ENCODE measurements at places on chromosomes 1 and 21.
A peak's percentile ranks its signal among the peaks of the same experiment; 100 is the strongest.

DNA sequence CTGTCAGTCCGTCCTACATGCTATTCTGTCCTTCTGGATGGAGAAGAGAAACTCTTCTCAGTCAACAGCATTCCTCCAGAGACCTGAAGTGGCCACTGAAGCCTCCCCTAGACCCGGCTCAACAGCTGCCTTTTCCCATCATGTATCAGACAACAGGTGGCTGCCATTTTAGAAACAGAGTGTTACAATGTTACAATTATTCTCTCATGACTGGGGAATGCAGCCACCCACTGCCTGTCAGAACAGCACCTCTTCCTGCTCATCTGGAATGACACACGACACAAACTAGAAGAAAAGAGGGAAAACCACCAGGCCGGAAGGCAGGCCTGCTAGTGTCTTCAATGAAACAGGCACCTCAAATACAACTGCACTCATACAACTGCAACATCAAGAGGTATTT, 105.3 kb downstream of the PGBD5 start:
- no peak for DNase-seq

DNA sequence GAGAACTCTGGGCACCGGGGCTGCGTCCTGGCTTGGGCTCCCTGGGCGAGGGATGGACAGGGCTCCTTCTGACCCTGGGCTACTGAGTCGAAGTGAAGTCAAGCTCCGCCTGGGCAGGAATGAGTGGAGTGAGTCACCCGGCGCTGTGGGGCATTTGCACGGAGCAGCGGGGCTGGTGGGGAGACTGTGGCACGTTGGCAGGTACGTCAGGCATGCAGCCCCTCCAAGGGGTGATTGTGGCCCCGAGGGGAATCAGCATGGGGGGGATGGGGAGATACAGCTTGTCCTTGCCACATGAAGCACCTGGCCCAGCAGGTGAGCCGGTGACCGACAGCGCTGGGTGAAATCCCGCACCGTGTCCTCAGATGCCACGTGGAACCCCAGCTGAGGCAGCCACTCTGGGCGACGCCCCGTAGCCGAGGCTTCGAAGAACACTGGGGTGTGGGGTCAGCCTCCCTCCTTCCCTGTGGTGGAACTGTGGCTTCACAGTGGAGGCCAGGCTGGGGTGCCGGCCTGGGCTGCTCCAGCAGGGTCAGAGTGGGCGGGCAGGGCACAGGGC, 62.3 kb downstream of the COL18A1 start:
- no peak for DNase-seq

DNA sequence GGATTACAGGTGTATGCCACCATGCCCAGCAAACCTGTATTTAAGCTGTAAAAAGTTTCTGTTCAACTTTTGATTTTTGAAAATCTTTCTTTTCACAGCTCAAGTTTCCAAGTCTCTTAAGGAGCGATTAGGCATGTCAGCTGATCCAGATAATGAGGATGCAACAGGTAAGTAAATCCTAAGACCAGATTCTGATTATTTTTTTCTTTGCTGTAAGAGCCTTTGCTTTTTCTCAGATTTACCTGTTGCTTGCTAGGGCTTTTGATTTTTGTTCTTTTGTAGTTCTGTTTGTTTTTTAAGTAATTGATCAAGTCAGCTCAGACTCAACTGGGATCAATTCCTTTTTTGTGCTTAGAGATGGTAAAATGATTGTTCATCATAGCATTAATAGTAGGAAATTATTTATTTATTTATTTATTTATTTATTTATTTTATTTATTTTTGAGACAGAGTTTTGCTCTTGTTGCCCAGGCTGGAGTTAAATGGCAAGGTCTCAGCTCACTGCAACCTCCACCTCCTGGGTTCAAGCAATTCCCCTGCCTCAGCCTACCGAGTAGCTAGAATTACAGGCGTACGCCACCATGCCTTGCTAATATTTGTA, 21.1 kb upstream of the SNRPE start:
- no peak for DNase-seq

DNA sequence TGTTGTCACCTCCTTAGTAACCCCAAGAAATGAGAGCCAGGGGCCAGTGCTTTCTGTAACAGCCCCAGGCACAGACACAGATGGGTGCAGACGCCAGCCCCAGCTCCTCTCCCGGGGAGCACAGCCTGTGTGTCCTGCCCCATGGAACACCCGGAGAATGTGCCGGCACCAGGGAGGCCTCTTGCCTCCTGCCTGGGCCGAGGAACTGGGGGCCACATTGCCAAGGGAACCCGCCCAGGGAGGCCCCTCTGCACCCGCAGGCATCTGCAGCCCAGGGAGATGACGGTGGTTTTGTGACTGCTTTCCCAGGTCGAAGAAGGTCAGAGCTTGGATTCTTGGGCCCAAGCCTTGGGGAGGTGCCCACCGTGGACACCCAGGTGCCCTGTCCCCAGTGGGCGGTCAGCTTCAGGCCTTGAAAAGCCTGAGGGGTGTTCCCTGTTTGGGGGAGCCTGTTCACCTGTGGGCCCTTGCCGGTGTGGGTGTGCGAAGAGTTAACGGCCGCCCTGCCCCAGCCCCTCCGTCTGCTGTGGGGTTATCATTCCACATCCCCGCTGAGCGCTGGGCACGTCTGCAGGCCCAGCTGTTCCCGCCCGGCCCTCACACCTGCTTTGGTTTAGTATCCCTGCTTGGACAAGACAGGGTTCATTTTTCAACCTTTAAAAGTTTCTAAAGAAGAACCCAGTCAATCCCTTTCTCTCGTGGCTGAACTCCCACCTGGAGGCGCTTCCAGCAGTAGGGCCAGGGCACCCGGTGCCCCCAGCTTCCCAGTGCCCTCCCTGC, 62.5 kb downstream of the MORN1 start:
- no peak for DNase-seq

- DNase-seq: no peak
Observed at GRCh38 chr1:26923711-26924110, 2.2 kb downstream of the NUDC start.

DNA sequence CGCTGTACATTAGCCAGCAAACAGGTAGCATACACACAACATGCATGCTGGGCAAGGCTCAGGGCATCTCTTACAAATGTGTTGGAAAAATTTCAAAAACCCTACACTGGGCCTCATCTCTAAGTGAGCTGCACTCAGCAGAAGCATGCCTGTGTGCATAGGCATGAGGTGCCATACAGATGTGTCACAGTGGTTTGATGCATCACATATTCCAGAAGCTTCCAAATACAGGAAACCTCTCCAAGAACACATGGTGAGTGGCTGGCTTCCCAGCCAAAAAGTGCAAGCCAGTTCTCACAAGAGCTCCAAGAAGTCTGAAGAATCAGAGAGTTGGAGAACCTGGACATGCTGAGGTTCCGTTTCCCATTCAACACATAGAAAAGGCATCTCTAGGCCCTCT, 58.3 kb downstream of the CD46 start:
- no peak for DNase-seq

GRCh38 chr21:31187499-31187898, 149.2 kb upstream of the KRTAP19-8 start:
- DNase-seq: no peak

- DNase-seq: no peak
Observed at GRCh38 chr1:22760455-22760854, 49.8 kb downstream of the EPHB2 start.

DNA sequence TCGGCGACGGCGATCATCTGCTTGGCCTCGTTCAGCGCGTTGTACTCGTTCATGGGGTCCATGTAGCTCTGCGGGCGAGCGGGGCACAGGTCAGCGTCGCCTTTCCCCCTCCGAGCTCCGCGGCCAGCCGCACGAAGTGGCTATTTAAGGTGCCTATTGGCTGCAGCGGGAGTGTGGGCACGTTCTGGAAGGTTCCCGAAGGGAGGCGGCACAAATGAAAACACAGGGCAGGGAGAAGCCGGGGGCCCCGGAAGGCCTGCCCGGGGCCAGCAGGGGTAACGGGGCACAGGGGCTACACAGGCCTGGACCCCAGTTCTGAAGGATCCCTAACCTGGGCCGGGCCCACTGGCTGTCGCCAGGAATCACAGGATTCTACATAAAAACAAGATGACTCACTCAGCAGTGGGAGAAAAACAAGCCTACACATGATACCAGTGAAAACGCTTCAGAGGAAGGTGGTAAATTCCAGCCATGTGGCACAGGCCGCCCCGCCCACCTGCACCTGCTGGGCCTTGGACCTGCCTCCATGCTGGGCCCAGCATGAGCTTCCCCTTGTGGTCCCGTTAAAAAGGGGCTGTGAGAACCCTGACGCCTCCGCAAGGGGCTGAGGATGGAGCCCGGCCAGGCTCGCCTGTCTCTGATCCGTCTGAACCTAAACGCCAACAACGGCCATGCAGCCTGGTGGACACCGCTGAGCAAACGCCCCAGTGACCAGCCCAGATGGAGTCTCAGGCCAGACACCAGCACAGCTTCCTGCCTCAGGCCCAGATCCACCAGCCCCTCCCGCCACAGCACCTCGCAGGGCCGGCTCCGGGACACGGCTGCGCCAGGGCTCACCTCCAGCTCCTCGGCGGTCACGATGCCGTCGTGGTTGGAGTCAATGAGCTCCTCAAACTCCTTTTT, 3.9 kb upstream of the TNFRSF4 start:
- DNase-seq: peak; percentile 64

GRCh38 chr1:84301785-84302385, 377 bp downstream of the SAMD13 start:
- DNase-seq: no peak

DNA sequence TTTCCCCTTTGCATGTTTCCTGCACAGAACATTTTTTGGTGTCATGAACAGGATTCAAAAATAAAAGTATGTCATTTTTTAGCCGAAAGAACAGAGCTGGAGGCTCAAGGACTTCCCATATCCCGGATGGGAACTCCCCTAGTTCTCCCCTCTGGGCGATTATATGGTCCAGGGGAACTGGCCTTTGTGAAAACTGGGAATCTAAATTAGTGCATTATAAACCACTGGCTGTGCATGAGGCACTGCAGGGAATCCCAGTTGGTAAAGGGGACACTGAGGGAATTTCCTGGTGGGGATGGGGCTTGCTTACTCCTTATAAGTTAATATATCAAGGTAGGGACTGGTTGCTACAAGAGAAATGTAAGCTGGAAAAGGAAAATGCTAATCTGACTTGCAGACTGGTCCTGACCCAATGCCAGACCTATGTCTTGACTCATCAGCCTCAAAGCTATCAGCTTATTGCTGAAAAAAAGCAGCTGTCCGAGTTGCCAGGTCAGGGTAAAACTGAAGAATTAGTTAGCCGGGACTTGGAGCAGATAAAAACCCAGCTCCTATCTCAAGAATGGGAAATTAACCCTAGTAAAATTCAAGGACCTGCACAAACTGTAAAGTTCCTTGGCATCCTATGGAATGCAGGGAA, 122.6 kb downstream of the FCRL5 start:
- DNase-seq: no peak

DNA sequence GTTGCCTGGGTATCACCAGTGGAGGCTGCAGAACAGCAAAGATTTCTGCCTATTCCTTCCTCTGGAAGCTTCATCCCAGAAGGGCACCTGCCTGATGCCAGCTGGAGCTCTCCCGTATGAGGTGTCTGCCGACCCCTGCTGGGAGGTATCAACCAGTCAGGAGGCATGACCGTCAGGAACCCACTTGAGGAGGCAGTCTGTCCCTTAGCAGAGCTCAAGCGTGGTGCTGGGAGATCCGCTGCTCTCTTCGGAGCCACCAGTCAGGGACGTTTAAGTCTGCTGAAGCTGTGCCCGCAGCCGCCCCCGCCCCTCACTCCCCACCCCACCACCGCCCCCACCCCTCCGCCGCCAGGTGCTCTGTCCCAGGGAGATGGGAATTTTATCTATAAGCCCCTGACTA, 23.1 kb upstream of the HFM1 start:
- no peak for DNase-seq

DNA sequence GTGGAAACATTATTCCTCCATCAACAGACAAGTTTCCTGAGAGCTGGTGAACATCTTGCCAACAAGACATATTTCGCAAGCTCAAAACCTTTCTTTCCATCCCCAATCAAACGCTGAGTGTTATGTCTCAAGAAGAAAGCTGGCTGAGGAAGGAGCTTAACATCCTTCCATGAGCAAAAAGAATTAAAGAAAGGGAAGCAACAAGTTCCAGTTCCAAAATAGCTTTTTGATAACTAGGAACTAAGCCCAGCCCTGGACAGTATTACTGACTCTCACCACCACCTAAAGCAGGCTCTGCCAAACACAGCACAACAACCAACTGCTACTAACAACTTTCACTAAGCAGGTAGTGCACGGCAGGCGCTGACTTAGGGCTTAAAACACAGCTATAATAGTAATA, 50.2 kb downstream of the CAPZB start:
- no peak for DNase-seq

- DNase-seq: no peak
Observed at GRCh38 chr1:176540428-176540827, 77.5 kb downstream of the PAPPA2 start.

GRCh38 chr1:232422898-232423297, 207.0 kb downstream of the SIPA1L2 start:
- no peak for DNase-seq

- DNase-seq: no peak
Observed at GRCh38 chr21:29228306-29228705, 70.4 kb upstream of the BACH1 start.

- DNase-seq: no peak
Observed at GRCh38 chr1:55118651-55119329, 79.4 kb downstream of the PCSK9 start.

DNA sequence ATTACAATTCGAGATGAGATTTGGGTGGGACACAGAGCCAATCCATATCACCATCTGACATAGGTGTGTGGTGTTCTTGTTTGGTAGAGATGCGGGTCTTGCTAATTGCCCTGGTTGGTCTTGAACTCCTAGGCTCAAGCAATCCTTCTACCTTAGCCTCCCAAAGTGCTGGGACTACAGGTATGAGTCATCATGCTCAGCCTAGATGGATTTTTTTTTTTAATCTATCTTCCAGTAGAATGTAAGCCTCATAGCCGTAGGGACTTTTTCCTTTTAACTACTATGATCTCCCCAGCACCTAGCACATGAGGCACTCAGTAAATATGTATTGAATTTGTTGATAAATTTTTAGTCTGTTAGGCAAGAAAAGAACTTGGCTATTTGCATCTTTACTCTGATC, 94.6 kb upstream of the TENT5C start:
- DNase-seq: no peak

GRCh38 chr1:227073786-227074185, 133.7 kb downstream of the COQ8A start:
- DNase-seq: no peak

- no peak for DNase-seq
Observed at GRCh38 chr1:150688763-150689162, 8.2 kb downstream of the GOLPH3L start.

DNA sequence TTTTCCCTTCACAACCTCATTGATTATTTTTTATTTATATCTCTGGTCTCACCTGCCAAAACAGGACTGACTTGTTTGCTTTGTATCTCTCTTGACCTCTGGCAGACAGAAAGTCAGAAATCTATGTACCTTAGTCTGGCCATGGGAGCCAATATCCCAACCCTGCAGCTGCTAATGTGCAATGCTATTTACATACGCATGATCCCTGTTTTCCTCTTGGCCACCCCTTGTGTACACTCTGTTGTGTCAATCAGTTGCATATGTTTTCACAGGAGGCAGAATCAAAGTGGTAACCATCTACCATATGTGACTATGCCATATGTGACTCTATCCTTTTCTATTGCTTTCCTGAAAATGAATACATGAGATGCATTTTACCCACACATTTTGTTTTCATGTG, 688.8 kb downstream of the PLA2G4A start:
- no peak for DNase-seq

GRCh38 chr1:165257969-165258459, 98.5 kb downstream of the LMX1A start:
- DNase-seq: no peak

- no peak for DNase-seq
Observed at GRCh38 chr1:198174297-198174696, 17.5 kb downstream of the NEK7 start.

Data from stimulated activated naive CD4-positive, alpha-beta T cell treated with Interleukin-2 at 50 U/mL for 16 hours (primary cell).